Retina (tissue), 1 donor: ENCODE measurements at places on chromosomes 2 and 18.

- DNase-seq = no peak
These were observed 14.2 kb downstream of the UBXN2A start for GRCh38 chr2:23954325-23955014.

DNA sequence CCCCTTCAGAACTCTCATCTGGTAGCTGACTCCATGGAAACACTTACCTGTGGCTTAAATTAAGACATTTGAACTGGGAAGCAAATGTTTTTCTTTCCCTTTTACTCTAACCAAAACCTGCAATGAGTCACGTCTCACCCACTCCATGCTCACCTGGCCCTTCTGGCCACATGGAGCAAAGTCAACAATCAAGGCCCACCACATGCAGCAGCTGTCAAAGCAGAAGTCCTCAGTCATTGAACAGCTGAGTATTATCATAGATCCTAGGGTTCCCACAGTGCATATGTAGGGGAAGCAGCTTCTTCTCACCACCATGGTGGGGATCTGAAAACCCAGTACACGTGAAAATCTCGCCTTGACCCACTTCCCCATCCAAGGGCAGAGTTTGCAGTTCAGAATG lies 12.3 kb upstream of the MEP1B start:
- DNase-seq = no peak

DNA sequence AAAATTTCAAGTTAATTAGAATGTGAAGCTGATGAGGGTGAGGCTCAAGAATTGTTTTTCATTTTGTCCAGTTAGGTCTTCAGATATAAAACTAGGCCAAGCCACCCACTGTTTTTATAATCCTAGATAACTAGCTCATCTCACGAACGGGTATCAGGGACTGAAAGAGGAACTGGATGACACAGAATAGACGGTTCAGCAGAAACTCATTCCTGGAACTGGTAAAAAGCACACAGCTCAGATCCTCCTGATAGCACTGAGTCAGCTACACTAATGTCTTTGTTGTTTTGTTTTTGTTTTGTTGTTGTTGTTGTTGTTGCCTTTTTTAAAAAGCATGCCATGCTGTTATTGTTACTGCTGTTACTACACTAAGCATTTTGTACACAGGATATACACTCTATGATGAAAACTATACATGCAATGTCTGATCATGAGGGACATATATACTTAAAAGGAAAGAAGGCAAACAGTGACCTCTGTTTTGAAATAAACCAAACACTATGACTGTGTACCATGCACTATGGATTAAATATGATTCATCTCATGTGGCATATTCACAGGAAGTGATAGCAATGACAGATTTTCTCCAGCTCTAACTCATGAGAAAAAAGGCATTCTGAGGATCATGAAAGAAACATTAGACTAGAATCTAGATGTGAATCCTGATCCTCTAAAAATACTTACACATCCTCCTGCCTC lies 437.6 kb downstream of the NCKAP5 start:
- no peak for DNase-seq

DNA sequence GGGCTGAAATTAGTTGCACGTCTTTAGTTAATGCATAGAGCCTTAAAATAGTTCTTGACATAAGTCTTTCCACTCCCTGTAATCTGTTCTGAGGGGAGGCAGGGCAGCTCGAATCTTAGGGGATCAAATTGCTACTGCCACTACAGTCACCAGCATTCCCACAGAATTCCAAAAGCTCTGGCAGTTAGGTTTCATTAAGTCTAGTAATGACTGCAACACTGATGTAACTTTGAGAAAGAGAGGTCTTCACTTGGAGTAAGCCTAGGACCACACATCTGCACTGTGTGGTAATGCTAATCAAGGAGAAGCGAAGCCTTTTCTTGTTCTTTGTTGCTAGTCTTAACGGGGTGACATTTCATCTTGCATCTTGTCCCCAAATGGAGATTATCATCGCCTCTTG lies 19.3 kb upstream of the NCK2 start:
- no peak for DNase-seq

GRCh38 chr2:61463769-61464475 lies 7.0 kb downstream of the USP34 start:
- no peak for DNase-seq

DNA sequence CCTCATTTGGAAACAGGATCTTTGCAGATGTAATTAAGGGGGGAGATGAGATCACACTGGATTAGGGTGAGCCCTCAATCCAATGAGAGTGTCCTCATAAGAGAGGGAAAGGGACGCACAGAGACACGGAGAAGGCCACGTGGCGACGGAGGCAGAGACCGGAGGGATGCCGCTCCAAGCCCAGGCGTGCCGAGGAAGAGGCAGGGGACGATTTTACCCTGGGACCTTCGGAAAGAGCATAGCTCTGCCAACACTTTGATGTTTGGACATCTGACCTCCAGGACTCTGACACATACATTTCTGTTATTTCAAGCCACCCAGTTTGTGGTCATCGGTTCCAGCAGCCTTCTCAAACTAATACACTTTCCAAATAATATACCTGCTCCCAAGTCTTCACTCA lies 84.4 kb upstream of the ZCCHC2 start:
- DNase-seq = peak; percentile 48

DNA sequence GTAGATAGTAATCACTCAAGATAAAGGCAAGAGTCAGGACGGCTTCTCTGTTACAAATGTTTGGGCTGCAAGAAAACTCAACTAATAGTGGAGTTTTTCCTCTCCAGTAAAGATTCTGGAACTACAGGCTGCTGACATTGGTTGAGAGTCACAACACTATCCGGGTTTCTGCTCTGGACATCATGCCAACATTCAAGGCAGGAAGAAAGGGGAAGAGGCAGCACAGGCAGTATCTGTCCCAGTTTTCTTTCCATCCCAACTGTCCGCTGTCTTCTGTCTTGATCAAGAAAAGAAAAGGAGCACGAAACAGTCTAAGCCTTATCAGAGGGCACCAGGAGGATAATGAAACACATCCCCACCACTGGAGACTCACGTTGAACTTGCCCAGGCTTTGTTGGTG lies 132.1 kb downstream of the MAIP1 start:
- DNase-seq = no peak

GRCh38 chr2:50594233-50594632 lies 437.7 kb downstream of the NRXN1 start:
- DNase-seq = no peak

DNA sequence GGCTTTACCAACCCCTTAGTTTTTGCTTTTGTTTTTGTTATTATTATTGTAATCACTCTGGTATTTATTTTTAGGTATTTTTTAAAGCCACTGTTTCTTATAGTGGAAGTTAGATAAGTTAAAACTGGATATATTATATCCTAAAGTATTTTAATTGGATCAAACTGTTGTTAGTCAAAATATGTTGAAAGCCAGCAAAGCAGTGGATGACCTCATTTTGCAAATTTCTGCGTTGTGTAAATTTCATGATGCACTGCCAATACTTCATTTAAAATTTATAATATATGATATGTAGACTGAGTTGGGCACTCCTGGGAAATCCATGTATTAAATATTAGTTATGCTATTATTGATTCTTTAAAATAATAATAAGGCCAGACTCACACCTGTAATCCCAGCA lies 661.7 kb upstream of the NRXN1 start:
- DNase-seq = no peak

- no peak for DNase-seq
These were observed 442.9 kb upstream of the HNRNPA3 start for GRCh38 chr2:176769499-176770370.

GRCh38 chr2:134429886-134430285 lies 176.0 kb downstream of the MGAT5 start:
- no peak for DNase-seq

- DNase-seq = no peak
These were observed 10.8 kb upstream of the KCNG2 start for GRCh38 chr18:79786786-79787526.

DNA sequence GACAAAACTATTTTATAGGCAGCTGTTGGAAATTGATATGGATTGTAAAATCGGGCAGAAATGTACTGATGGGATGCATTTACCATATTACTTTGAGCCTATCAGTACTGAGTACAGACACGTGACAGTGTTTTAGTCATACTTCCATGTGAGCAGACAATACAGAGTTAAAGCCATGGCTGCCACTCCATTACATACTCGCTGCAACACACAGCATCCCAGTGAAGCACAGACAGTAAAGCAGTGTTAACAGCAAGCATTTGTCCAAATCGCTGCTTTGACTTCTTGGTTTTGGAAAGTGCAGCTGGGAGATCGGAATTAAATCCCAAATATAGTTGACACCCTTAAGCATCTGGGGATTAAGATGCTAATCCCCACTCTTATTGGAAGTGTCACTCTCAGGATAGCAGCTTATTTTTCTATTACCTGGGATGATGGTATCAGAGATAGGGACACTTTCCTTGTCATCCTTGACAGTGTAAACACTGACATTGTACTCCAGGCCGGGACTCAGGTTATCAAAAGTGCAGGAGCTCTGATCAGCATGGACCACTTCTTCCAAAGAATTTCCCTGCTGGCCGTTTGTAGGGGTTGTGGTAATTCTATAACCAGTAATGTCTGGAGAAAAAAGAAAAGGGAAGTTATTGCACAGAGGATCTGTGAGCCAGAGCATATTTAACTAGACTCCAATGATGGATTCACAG lies 41.6 kb downstream of the FN1 start:
- DNase-seq = no peak

DNA sequence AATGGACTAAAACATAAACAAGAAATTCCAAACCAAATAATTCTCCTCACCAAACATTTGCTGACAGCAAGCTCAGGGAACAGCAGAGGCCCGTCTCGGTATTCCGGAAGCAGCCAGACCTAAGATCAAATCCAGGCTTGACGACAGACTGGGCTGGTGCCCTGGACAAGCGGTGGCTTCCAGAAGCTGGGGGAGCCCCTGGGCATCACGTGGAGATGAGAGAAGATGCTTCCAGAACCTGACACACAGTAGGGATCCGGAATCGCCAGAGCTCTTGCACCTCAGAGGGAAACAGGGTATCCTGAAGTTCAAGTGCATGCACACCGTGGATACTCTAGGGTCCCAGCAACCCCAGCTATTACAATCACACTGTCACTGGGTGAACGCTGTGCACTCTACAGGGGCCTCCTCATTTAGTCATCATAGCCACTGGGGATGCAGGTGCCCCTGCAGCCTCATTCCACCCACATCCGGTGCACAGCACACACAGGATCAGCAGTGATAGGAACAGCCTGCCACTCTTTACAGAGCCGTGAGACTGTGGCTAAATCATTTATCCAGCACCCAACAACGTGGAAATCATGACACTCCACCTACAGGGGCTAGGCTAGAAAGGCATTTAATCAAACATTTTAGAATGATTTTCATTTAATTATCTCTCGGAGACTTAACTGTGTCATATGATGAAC lies 102.6 kb downstream of the HDAC4 start:
- DNase-seq = no peak

GRCh38 chr2:96470109-96470508 lies 35.0 kb downstream of the NEURL3 start:
- DNase-seq = no peak

DNA sequence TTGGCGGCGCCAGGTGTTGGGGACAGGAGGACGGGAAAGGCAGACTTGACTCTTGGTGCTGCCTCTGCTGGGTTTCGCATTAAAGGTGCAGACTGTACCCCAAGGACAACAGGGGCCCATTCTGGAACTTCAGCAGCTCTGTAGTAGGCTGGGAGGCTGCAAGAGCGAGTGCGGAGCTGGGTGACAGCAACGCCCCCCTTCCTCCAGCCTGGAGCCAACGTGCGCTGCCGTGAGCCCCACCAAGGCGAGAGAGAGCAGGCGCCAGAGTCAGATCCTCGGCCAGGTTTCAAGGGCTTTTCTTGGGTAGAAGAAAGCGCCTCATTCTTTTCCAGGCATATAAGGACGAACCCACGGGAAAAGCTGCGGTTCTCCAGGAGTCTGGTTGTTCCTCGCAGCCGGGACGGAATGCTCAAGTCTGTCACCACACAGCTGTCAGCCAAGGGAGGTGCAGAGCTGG lies 1.9 kb downstream of the DOK6 start:
- DNase-seq = peak; percentile 76

DNA sequence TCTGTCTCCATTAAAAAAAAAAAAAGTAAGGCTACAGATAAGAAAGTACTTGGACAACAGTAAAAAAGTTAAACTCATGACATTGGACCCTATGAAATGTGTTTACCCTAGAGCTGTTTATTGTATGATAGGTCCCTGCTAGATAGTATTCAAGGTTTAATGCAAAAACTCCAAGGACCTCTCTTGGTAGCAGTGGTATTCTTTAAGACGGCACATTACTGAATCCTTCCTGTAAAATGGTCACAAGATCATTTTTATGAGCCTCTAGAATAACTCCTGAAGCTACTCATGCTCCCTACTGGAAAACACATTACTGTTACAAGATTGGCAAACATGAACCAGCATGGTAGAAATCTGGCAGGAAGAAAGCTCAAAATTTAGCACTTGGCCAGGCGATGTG lies 38.8 kb downstream of the GALM start:
- DNase-seq = no peak

DNA sequence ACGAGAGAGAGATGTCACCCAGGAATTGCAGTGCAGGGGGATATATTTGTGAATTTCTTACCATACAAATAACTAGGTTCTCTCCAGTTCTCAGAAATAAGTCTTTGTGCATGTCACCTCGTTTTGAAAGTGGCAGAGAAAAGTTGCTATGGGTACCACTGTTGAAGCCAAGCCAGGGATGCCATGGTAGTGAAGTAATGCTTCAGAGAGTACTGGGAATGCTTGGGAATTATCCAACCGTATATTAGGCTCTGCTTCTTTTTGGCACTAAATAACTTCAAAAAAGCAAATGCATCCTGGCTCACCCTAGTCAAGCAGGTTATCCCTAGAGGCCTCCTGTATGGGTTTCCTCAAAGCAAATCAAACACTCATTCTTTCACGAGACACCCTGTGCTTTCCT lies 50.7 kb upstream of the DDX18 start:
- no peak for DNase-seq

DNA sequence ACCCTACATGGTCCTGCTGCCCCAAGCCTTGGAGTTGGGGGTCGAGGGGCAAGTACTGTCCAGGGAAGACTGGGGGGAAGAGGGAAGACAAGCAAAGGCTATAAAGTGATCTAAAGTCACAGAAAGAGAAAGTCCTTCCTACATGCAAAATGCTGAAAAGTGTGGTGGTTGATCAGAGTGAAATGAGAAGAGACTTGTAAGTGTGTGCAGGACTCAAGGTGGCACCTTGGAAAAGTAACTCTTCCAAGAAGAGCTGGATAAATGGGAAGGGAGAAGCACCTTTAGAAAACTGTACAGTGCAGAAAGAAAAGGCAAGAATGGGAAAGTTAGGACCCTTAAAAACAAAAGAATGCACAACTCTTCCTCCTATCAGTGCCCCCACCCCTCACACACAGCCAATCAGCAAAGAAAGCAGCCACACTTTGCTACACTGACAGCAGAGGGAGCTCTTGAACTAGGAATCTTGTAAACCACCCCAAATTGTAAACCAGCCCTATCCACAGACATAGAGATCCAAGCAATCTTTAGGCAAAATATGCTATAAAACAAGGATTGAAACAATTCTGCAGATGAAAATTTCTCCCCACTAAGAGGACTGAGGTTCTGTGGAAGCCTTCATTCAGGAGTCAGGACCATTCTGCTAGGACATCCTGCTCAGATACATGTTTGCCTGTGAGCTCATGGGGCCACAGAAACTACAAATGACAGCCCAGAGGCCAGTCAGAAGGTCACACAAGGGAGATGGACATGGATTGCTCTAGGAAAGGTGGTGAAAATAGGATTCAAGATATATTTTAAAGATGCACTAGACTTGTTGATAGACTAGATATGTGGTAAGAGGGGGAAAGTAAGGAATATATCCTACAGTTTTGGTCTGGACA lies 146.4 kb downstream of the FTCDNL1 start:
- no peak for DNase-seq

GRCh38 chr18:67074309-67074708 lies 442.2 kb downstream of the DSEL start:
- no peak for DNase-seq
